ENCODE measurements at places on chromosomes 7 and 10. TPM values are rescaled to one million over a fixed set of nuclear protein-coding genes. Genes with fewer than 3 reads are reported as not detected.

The DDX56 gene
- total RNA-seq, result 44.4 TPM

The EGR2 gene
- 2.1 TPM for total RNA-seq

The PYROXD2 gene
- 12.8 TPM for total RNA-seq

The RBP4 gene
- not detected for total RNA-seq

The PRLHR gene
- not detected for total RNA-seq

Measured in fibroblast of lung (primary cell).